ENCODE measurements at places on chromosomes 3 and 15.

DNA sequence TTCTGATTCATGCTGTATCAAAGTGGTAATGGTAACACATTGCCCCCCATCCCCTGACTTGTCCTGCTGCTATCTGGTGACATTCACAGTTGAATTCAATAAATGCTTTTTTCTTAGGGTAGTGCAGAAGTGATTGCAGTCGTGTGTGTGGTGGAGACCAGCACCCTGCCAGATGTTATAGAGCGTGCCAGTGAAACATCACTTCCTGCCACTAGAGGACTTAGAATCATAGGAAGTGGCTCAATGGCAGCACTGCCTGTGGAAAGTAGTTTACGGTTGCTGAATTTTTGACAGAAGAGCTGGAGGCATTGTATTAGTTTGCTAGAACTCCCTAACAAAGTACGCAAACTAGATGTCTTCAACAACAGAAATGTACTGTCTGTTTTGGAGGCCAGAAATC, 37.4 kb upstream of the P2RY12 start:
- no peak for DNase-seq

- DNase-seq, result no peak
Observed at GRCh38 chr15:35606450-35606779, 60.5 kb upstream of the DPH6 start.

DNA sequence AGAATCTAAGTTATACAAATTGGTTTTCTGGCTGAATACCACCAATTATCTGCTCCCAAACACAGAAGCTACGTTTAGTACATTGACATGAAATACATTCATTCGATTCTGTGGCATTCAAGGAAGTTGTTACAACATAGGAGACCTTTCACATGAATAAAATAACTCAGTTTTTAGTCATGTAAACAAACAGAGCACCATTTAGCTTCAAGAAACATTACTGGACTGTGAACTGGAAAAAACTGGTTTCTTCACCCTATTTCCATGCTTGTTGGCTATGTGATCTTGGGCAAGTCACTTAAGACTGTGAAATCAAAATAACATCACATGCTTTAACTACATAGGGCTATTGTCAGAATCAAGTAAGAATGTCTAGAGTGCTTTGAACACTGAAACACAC, 46.2 kb downstream of the NRG4 start:
- DNase-seq, result no peak

DNA sequence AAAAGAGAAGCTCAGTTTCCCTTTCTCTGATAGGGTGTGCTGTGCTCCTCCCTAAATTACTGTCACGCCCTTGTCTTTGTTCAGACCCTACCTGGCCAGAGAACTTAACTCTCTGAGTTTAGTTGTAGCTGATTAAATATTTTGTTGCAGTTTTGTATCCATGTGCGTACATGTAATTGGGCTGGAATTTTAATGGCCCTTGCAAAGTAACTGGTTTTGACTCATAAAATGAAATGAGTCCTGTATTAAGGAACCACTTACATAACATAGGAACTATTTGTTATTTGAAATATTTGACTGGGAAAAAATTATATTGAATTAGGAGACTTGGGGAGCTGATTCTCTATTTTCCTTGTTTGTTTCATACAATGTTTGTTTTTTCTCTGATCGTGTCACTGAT, 80.2 kb downstream of the LRRK1 start:
- no peak for DNase-seq

GRCh38 chr3:129599607-129600006, 6.9 kb downstream of the PLXND1 start:
- no peak for DNase-seq

- DNase-seq, result no peak
Observed at GRCh38 chr3:186994000-186994955, 64.0 kb downstream of the ST6GAL1 start.

DNA sequence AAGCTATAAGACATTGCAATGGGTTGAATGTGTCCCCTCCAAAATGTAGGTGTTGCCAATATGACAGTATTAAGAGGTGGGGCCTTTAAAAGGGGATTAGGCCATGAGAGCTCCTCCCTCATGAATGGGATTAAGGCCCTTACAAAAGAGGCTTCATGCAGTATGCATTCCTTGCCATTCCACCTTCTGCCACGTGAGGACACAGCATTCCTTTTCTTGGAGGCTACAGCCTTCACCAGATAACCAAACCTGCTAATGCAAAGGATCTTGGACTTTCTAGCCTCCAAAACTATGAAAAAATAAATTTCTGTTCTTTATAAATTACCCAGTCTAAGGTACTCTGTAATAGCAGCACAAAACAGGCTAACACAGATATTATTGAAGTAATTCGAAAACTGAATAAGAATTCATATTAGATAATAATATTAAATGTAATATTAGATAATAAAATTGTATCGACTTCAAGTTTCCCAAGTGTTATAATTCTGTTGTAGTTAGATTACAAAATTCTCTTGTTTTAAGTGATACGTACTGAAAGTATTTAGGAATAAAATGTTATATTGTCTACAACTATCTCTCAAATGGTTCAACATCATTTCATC, 29.4 kb upstream of the ATP8B4 start:
- DNase-seq, result no peak

DNA sequence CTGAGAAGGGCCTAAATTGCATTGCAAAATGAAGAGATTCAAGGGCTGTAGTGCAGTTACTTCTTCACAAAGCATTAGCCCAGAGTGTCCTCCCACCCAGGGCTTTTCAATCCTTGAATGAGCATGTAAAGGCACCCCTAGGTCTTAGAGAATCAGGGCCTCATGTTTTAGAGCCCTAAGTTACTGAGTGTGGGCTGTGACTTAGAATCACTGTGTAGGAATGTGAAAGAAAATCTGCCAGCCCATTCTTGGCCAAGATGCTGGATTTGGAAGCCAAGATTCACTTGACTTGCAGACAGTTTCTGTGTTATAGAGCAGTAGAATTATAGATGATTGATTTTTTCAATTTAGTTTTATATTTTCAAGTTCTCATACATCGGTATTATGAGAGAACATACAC, 153.2 kb downstream of the MYRIP start:
- DNase-seq, result no peak
